GM23248 (cell line): ENCODE measurements at places on chromosomes 2 and 18.

- DNase-seq, result no peak
These were observed 22.0 kb downstream of the GPC1 start for GRCh38 chr2:240457223-240458043.

GRCh38 chr2:86037141-86037794 lies 68.4 kb downstream of the POLR1A start:
- peak; percentile 94 for DNase-seq

DNA sequence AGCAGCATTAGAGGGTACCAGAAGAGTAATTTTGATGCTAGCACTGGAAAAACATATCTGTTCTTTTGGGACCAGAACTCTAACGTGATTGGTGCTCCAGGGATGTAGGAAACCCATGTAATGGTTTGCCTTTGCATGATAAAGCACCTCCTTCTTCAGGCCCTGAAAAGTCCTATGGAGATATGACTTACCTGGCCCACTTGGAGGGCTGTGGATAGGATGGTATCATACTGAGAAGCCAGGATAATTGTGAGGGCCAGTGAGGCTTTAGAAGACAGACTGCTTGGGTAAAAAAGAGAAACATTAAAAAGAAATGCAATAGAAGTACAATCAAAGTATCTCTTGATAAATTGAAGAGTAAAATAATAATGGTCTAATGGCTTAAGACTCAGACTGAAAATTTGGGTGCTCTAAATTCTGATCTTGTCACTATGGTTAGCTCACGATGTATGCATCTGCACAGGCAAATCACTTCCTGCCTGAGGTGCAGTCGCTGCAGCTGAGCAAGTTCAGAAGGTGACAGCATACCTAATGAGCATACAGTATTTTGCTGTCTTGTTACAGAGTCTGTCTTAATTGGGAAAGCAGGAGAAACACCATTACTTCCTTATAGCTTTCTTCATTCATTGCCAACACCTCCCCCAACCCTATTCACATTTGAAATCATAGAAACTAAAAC lies 371.5 kb downstream of the NUP35 start:
- DNase-seq, result no peak

GRCh38 chr2:9692456-9693195 lies 61.8 kb upstream of the YWHAQ start:
- peak; percentile 94 for DNase-seq

GRCh38 chr2:28084564-28084963 lies 194.0 kb downstream of the BABAM2 start:
- no peak for DNase-seq

- no peak for DNase-seq
These were observed 73.3 kb upstream of the OTOS start for GRCh38 chr2:240213476-240214421.

- peak; percentile 67 for DNase-seq
These were observed 14.6 kb upstream of the NFATC1 start for GRCh38 chr18:79380816-79381806.

DNA sequence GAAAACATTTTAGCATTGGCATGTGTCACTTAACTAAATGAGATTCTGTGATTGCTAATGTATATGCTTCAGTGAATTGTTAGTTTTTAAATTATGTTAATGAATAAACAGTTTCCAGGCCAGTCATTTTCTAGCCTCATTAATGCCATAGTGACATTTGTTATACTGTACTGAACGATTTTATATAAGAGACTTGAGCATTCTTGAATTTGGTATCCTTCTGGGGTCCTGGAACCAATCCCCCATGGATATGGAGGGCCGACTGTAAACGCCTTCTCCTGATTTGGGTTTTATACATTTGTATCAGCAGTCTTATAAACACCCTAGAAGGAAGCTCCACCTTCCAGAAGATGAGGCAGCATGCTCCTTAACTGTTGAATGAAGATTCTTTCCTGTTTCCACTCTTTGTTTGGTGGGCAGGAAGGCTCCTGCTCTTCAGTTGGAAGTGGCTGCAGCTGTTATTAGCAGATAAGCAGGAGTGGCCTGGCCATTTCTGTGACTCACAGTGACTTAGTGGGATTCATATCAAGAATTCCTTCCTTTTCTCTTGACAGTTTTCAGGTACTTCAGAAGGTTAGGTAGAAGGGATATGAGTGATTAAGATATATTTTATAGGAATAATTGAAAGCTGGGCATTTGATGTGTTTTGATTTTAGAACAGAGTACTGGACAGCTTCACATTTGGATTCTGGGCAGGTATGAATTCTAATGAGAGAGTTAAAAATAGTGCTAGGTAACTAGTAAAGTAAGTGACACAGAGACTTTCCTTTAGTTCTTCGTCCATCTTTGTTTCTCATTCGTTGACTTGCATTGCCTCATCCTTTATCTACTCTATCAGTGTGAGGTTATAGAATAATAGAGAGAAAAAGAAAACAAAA lies 124.9 kb downstream of the PLCL1 start:
- no peak for DNase-seq

DNA sequence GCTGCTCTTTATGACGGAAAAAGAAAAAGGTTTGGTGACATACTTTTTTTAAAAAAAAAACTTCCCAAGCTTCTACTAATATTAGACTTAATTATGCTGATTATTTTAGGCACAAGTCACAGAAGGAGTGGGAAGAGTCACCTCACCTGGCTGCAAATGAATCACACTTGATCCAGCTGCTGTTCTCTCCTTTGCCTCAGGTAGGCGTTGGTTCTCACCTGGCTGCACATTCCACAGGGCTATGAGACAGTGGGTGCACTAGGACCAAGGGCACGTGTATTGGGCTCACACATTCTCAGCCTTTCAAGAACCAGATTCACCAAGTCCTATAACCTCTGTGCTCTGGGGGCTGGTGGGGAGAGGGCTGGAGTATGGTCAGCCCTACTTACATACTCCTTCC lies 93.3 kb downstream of the TGFA start:
- DNase-seq, result no peak

DNA sequence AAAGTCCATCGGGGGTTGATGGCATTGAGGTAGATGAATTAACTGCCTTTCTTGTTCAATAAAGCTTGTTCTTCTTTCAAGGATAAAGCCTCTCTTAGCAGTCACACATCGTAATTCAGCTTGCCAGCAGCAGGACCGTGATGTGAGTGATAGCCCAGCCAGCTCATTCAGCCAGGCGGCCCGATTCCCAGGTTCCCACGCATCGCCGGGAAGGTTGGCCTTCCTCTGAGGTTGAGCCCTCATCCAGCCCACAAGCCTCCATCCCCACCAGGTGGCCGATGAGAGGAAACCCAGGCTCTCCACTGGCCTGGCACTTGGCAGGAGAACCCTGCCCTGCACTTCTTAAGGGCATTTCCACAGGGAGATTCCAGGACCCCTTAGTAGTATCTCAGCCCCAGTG lies 4.7 kb downstream of the AGAP1 start:
- DNase-seq, result no peak

GRCh38 chr2:48120759-48121242 lies 214.5 kb upstream of the FBXO11 start:
- DNase-seq, result no peak

GRCh38 chr2:79294994-79295393 lies 135.4 kb upstream of the REG3A start:
- DNase-seq, result no peak
